Thyroid gland (tissue), 4 donors: ENCODE measurements at places on chromosomes 2 and 18. TPM values are rescaled to one million over a fixed set of nuclear protein-coding genes. Genes with fewer than 3 reads are reported as not detected.

DNA sequence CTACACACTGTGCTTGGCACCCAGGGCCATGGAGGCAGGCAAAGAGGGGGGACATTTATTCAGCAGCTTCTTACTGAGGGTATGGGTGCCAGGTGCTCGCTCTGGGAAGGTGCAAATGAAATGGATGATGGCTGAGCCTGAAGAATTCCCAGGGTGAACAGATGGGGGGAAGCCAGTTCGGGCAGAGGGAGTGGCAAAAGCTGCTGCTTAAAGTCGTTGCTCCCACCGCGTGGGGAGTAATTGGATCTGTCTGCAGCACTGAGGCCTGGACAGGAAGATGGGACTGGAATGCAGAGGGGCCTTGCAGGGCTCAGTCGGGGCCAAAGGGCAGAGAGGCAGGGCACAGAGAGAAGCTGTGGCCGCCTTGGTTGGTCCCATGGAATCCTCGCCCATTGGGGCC lies 51.2 kb downstream of the NEDD4L start:
- no peak for DNase-seq

- DNase-seq = peak; percentile 86
Measured at GRCh38 chr18:76620321-76621170, 125.5 kb upstream of the ZNF516 start.

- no peak for DNase-seq
Measured at GRCh38 chr2:184178229-184178628, 420.1 kb upstream of the ZNF804A start.

KCNG3 gene
- total RNA-seq = not detected

DNA sequence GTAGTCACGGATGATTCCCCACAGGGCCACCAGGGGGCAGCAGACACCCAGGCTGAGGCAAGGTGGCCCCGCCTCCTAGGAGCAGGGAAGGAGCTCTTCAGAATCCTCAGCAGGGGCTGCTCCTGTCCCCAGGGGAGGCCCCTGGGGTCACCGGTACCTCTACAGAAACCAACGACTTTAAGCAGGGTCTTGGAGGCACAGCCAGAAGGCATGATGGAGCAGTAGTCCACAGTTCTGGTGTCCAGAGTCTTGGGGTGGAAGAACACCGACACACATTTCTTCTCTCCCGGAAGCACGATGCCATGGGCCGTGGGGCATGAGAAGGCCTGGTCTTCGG lies 11.5 kb downstream of the CFAP65 start:
- DNase-seq = peak; percentile 77
